ENCODE measurements at places on chromosomes 12 and 14. TPM values are rescaled to one million over a fixed set of nuclear protein-coding genes. Genes with fewer than 3 reads are reported as not detected.

ATP6V1D gene
- 194 TPM for total RNA-seq

ITGA7 gene
- 7.9 TPM for total RNA-seq

ZNF891 gene
- total RNA-seq, result 0.44 TPM

TRHDE gene
- total RNA-seq, result 9.1 TPM

LRRC43 gene
- total RNA-seq, result not detected

INHBC gene
- not detected for total RNA-seq

DNA sequence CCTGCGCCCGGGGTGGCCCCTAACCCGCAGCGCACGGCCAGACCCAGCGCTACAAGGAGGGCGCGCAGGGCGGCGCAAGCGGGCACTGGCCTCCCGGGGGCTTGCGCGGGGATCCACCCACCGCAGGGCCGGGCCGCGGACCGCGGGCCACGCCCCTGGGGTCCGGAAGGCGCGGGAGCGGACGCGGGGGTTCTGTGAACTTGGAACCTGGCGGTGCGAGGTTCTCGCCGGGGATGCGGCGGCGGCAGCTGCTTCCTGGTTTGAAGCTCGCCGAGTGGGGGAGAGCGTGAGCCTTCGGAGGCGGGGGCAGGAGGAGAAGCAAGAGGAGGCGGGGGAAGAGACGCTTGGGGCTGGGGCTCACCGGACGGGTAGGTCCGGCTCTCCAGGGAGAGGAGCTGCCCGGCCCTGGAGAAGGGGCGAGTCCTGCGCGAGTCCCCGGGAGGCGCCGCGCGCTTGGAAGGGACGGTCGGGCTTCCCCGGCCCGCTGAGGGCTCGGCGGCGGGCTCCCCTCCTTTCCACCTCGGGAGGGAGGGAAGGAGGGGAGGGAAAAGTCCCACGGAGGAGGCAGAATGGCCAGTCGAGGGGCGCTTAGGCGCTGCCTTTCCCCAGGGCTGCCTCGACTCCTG, at the start of gene PRKCH:
PRKCH (plus strand) TSS at position 195 of the 626 bp plus-strand sequence. CDS start 523 bp downstream, outside the sequence.
- DNase-seq, result peak; percentile 17

DNA sequence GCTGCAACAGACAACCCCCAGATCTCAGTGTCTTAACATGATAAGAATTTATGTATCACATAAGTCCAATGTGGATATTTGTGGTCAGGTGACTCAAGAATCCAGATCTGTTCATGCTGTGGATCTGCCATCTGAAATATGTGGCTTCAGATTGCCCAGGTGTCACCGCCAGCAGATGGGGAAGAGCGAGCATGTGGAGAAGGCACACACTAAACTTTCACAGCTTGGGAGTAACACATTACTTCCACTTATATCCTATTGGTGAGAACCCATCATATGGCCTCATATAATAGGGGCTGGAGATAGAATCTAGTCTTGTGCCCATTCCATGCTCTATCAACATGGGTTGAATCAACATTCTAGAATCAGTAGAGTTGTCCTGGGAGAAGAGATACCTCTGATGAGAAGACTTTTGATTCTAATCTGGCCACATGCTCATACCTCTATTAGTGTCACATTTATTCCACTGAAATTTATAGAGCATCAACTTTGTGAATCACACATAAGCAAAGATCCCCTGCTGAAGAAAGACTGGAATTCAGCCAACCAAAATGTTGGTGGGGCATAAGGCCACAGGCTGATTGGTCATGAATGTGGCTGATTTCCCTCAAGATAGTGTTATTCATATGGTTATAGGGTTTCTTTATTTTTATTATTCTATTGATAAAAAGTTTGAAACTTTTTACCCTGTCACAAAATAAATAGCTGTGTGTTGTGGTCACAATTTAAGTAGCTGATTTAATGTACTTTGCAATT, 6.0 kb upstream of the CALCOCO1 start:
- peak; percentile 86 for DNase-seq

All from M059J (cell line).